Myometrial cell (primary cell): ENCODE measurements at places on chromosomes 13 and 19. TPM values are rescaled to one million over a fixed set of nuclear protein-coding genes. Genes with fewer than 3 reads are reported as not detected.

LRRC8E gene
- 7.2 and 8.5 TPM in 2 replicates for total RNA-seq

STX10 gene
- 70.2 and 97.2 TPM in 2 replicates for total RNA-seq

XPO4 gene
- 9.8 and 12.4 TPM in 2 replicates for total RNA-seq

UHRF1 gene
- 37.9 and 39.5 TPM in 2 replicates for total RNA-seq

MIDN gene
- 6.2 and 9.5 TPM in 2 replicates for total RNA-seq

ELSPBP1 gene
- not detected in 2 replicates for total RNA-seq

CDC42EP5 gene
- total RNA-seq, result 28.4 and 33.2 TPM in 2 replicates

FREM2 gene
- not detected in 2 replicates for total RNA-seq

SYCN gene
- not detected in 2 replicates for total RNA-seq

ATP8B3 gene
- total RNA-seq, result 5.0 and 8.4 TPM in 2 replicates

LILRB4 gene
- not detected in 2 replicates for total RNA-seq

CADM4 gene
- 2.6 and 3.5 TPM in 2 replicates for total RNA-seq

VSTM2B gene
- not detected in 2 replicates for total RNA-seq

CLDN10 gene
- total RNA-seq, result not detected in 2 replicates

FBXO17 gene
- 22.3 and 30.0 TPM in 2 replicates for total RNA-seq

ZNF100 gene
- total RNA-seq, result 0.86 and 1.2 TPM in 2 replicates

CEBPA gene
- total RNA-seq, result not detected in 2 replicates

C13orf46 gene
- under 0.01 TPM in 1 of 2 replicates, not detected in the other for total RNA-seq

C1QTNF9 gene
- not detected in 2 replicates for total RNA-seq

RDH8 gene
- total RNA-seq, result not detected in 2 replicates

CDX2 gene
- total RNA-seq, result not detected in 2 replicates

TMC4 gene
- not detected in 2 replicates for total RNA-seq

PGLYRP2 gene
- total RNA-seq, result not detected in 2 replicates

FGF22 gene
- not detected in 2 replicates for total RNA-seq

RFPL4A gene
- not detected in 2 replicates for total RNA-seq
